ENCODE measurements at places on chromosomes 6 and 20. TPM values are rescaled to one million over a fixed set of nuclear protein-coding genes. Genes with fewer than 3 reads are reported as not detected.
A peak's percentile ranks its signal among the peaks of the same experiment; 100 is the strongest.

SLC32A1 gene
- not detected for total RNA-seq

- no peaks in the 10 kb centered on the region for H3K36me3 ChIP-seq
- H3K27ac ChIP-seq, result no peak overlapping the region
- peak overlapping the region; percentile 21 for H3K4me3 ChIP-seq
- no peaks in the 10 kb centered on the region for H3K27me3 ChIP-seq
Measured at GRCh38 chr6:146857980-146858347, 259.2 kb downstream of the ADGB start.

UBE2C gene
- total RNA-seq, result 25.4 TPM

SLPI gene
- 97.4 TPM for total RNA-seq

GRCh38 chr20:19679900-19680495 is 78.1 kb upstream of the RIN2 start:
- H3K4me1 ChIP-seq, result no peaks in the 10 kb centered on the region
- H3K4me3 ChIP-seq, result no peak overlapping the region
- DNase-seq, result no peak
- no peak overlapping the region for H3K27ac ChIP-seq
- H3K27me3 ChIP-seq, result no peaks in the 10 kb centered on the region

- no peak overlapping the region for H3K27ac ChIP-seq
- no peaks in the 10 kb centered on the region for H3K4me1 ChIP-seq
Measured at GRCh38 chr6:38021029-38021428, 201.5 kb downstream of the ZFAND3 start.

DNA sequence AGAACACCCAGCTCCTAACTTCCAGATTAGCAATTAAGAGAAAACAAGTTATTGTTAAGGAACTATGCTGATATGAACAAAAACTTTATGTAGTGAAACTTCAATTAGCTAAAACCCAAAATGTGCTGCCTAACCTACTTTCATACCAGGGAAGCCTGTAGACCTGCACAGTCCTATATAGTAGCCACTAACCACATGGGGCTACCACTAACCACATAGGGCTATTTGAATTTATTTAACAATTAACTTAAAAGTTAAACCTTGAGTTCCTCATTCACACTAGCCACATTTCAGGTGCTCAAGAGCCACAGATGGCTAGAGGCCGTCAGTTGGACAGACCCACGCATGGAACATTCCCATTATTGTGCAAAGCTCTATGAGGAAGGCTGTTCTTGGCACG is 72.4 kb upstream of the LAMP5 start:
- H3K4me1 ChIP-seq, result no peaks in the 10 kb centered on the region
- DNase-seq, result no peak
- no peak overlapping the region for H3K4me3 ChIP-seq
- no peak overlapping the region for H3K27ac ChIP-seq
- H3K27me3 ChIP-seq, result no peaks in the 10 kb centered on the region

DNA sequence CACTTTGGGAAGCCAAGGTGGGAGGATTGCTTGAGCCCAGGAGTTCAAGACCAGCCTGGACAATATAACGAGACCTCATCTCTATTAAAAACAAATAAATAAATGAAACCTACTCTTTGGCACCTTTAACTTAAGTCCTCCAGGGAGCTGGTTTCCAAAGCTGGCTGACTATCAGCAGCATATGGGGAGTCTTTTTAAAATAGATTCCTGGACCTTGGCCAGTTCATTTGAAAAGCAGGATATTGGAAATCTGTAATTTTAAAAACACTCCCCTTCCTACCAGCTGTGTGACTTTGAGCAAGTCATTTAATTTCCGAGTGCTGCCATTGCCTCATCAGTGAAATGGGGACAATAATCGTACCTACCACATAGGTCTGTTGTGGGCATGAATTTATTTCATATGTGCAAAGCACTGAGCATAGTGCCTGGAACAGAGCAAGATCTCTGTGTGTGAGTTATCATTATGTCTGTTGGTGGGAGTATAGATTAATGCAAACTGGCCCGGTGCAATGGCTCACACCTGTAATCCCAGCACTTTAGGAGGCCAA is 40.9 kb upstream of the PTPN1 start:
- H3K36me3 ChIP-seq, result no peaks in the 10 kb centered on the region
- no peak for DNase-seq
- no peaks in the 10 kb centered on the region for H3K27me3 ChIP-seq
- H3K4me1 ChIP-seq, result peaks cover 8% of the 10 kb centered on the region

- peaks cover 27% of the 10 kb centered on the region for H3K4me1 ChIP-seq
- H3K27me3 ChIP-seq, result no peaks in the 10 kb centered on the region
- H3K36me3 ChIP-seq, result peaks cover 3% of the 10 kb centered on the region
- peak overlapping the region; percentile 91 for H3K27ac ChIP-seq
- no peak for DNase-seq
Measured at GRCh38 chr6:75244063-75244584, 523 bp upstream of the COX7A2 start.

SYCP2 gene
- total RNA-seq, result 1.8 TPM

GRCh38 chr6:29749308-29749662 is 26.1 kb downstream of the HLA-F start:
- H3K27me3 ChIP-seq, result no peaks in the 10 kb centered on the region
- no peak for DNase-seq
- peak overlapping the region; percentile 3 for H3K27ac ChIP-seq

GRCh38 chr6:11607383-11607782 is 69.8 kb downstream of the TMEM170B start:
- H3K4me1 ChIP-seq, result peaks cover 31% of the 10 kb centered on the region
- peak overlapping the region; percentile 39 for H3K27ac ChIP-seq
- DNase-seq, result no peak
- H3K36me3 ChIP-seq, result no peaks in the 10 kb centered on the region
- no peak overlapping the region for H3K4me3 ChIP-seq
- H3K27me3 ChIP-seq, result no peaks in the 10 kb centered on the region

TPD52L1 gene
- total RNA-seq, result 199 TPM

GRCh38 chr6:138593909-138594757 is 94.8 kb upstream of the NHSL1 start:
- no peaks in the 10 kb centered on the region for H3K27me3 ChIP-seq
- H3K36me3 ChIP-seq, result peaks cover 2% of the 10 kb centered on the region
- peaks cover 29% of the 10 kb centered on the region for H3K4me1 ChIP-seq
- DNase-seq, result no peak
- H3K27ac ChIP-seq, result peak overlapping the region; percentile 70

DNA sequence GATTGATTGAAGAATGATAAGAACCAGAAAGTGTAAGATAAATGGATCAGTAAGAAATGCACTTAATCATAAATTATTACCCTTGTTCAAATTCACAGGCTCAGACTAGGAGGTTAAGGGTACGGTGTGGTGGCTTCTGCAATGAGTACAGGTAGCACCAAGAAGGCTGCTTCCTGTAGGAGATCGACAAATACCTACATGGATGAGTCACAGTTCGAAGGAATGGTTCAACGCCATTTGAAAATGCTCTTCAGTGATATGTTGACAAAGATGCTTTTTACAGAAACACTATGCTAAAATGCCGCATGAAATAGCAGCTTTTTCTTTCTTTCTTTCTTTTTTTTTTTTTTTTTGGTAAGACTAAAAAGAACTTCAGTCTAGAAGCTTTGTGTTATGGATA is 116.2 kb downstream of the DTNBP1 start:
- H3K36me3 ChIP-seq, result no peaks in the 10 kb centered on the region
- DNase-seq, result no peak
- no peaks in the 10 kb centered on the region for H3K27me3 ChIP-seq
- no peak overlapping the region for H3K27ac ChIP-seq
- H3K4me3 ChIP-seq, result no peak overlapping the region
- peaks cover 4% of the 10 kb centered on the region for H3K4me1 ChIP-seq

DNA sequence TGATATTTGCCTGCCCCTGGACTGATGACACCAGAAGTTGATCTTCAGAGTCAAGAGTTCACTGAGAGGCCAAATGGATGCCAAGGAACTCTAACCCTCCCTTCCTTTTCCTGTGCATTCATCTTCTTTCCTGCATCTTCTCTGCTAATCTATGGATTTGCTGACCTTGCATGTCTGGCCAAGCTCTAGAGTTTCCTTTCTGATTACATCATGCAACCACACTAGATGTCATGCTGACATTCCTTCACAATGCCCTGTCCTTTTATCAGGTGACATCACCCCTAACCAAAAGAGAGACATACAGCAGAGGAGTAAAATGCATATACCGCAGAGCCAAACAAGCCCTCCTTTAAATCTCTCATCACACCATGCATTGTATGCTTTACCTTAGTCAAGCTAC is 487.6 kb downstream of the TFAP2A start:
- no peaks in the 10 kb centered on the region for H3K4me1 ChIP-seq
- H3K27me3 ChIP-seq, result no peaks in the 10 kb centered on the region
- H3K27ac ChIP-seq, result no peak overlapping the region
- DNase-seq, result no peak
- no peak overlapping the region for H3K4me3 ChIP-seq
